Activated CD8-positive, alpha-beta memory T cell treated with anti-CD3 and anti-CD28 coated beads, Interleukin-2, amount 50 U/mL, for 48 hours (primary cell): ENCODE measurements at places on chromosomes 1 and 21.

DNA sequence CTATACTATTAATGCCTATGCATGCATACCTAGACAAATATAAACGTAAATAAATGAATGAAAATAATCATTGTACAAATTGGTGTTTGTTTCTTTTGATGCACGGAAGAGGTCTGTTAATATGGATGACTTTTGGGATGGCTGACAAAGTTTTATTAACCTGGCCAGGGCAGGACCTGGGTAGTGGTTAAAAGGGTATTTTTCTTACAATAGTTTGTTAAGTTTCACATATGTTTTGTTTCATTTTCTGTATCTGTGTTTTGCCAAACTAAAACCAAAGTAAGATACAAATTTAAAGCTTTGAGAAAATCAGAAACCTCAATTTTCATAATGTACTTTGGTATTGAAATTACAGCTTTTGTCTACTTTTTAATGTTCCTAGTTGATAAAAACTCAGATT lies 222.7 kb upstream of the OLFM3 start:
- DNase-seq: no peak

- DNase-seq: no peak
Observed at GRCh38 chr1:40857737-40858136, 4.4 kb downstream of the CITED4 start.

GRCh38 chr1:185701650-185702049 lies 32.5 kb upstream of the HMCN1 start:
- no peak for DNase-seq

GRCh38 chr21:20592463-20592862 lies 405.7 kb upstream of the NCAM2 start:
- DNase-seq: no peak

DNA sequence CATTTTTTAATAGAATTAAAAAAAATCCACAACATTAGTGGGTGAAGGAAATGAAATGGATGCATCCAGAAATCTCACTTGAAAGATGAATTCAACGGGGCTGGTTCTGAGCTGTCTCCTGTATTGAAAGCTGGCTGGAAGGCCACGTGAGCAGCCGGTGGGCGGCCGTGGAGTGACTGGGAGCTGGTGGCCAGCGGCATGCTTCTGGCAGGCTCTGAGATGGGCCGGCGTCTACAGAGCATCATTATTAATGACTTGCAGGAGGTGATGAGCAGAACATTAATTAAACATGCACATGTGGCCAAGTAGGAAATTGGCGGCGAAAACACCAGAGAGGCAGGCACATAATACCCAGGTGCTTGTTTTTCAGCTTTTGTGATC lies 115.6 kb upstream of the LMO4 start:
- no peak for DNase-seq

DNA sequence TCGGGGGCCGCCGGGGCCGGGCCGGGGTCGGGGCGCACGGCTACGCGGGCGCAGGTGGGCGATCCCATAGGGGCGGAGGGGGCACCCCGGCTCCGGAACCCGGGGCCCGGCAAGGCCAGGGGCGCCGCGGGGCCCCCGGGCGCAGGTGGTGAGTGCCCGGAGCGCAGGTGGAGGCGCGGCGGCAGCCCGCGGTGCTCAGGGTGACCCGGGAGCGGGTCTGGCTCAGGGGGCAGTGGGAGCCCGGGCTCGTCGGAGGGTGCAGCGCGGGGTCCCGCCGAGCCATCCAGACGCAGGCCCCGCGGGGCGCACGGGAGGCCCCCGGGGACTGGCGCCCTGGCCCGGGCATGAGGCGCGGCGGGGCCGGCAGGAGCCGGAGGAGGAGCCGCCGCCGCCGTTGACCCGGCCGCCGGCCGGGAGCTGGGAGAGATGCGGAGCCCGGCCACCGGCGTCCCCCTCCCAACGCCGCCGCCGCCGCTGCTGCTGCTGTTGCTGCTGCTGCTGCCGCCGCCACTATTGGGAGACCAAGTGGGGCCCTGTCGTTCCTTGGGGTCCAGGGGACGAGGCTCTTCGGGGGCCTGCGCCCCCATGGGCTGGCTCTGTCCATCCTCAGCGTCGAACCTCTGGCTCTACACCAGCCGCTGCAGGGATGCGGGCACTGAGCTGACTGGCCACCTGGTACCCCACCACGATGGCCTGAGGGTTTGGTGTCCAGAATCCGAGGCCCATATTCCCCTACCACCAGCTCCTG lies 489 bp downstream of the CELSR2 start:
- DNase-seq: no peak

DNA sequence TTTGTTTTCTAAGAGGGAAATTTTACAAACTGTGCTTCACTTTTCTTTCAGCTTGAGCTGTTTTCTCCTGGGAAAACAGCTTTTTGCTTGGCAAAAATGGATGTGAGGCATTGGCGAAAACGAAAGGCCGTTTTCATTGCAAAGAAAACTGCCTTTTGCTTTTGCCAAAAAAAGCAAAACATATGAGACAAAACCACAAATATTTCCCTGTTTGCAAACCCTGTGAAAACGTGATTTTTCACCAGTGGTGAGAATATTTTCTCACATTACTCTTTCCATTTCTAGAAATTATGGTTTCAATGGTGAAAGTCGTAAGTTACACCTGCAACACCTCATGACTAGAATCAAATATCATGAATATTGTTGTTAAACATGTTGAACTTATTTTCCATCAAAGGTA lies 74.0 kb upstream of the ZBTB18 start:
- DNase-seq: no peak

DNA sequence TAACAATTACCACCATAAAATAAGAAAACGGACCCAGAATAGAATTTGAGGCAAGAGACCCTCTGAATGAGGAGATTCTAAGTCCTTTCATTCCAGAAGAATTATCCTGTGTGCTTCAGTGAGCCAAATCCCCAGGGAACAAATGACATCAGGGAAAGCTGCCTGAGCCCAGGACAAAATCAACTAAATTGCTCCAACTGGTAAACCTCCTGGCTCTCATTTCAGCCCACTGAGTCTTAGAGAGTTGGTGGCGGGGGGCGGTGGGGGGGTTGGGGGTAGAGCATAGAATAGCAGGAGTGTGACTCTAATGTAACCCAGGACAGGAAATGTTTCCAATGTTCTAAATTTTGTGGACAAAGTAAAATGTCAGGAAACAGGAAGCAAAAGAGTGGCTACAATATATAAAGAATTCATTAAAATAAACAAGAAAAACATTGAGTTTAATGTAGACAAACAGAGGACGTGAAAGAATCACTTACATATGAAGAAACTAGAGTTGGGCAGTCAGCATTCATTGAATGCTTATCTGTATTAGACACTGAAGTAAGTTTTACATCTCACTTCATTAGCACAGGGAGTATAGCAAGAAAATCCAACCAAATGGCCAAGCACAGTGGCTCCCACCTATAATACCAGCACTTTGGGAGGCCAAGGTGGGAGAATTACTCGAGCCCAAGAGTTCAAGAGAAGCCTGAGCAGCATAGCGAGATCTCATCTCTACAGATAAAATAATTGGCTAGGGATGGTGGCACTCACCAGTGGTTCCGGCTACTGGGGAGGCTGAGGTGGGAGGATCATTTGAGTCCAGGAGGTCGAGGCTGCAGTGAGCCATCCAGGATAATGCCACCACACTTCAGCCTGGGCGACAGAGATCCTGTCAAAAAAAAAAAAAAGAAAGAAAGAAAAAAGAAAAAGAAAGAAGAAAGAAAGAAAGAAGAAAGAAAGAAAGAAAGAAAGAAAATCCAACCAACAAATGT lies 75.1 kb downstream of the DHRS3 start:
- no peak for DNase-seq
